ENCODE measurements at places on chromosomes 6 and 20.

DNA sequence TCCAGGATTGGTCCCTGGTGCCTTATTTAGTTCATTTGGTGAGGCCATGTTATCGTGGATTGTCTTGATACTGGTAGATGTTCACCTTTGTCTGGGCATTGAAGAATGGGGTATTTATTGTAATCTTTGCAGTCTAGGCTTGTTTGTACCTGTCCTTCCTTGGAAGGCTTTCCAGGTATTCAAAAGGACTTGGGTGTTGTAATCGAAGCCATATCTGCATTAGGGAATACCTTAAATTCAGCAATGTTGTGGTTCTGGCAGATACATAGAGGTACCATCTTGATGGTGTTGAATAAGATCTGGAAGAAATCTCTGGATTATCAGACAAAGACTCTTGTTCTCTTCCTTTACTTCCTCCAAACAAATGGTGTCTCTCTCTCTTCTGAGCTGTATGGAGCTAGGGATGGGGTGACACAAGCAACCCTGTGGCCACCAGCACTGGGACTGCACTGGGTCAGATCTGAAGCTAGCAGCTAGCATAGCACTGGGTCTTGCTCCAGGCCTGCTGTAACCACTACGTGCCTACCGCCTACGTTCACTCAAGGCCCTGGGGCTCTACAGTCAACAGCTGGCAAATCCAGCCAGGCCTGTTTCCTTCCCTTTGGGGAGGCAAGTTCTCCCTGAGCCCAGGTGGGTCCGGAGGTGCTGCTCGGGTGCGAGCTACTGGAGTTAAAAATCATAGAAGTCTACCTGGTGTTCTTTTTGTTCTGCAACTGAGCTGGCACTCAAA lies 261.1 kb upstream of the CITED2 start:
- DNase-seq, result no peak
- no peaks in the 10 kb centered on the region for H3K36me3 ChIP-seq
- H3K27me3 ChIP-seq, result no peaks in the 10 kb centered on the region
- H3K4me1 ChIP-seq, result no peaks in the 10 kb centered on the region
- no peak overlapping the region for H3K4me3 ChIP-seq

GRCh38 chr6:105744815-105745214 lies 341.3 kb upstream of the PRDM1 start:
- no peaks in the 10 kb centered on the region for H3K4me1 ChIP-seq
- H3K27ac ChIP-seq, result no peak overlapping the region
- no peaks in the 10 kb centered on the region for H3K36me3 ChIP-seq
- no peak for DNase-seq
- no peaks in the 10 kb centered on the region for H3K27me3 ChIP-seq
- no peak overlapping the region for H3K4me3 ChIP-seq

GRCh38 chr20:63969838-63970713 lies at the start of gene ZNF512B:
Gene ZNF512B (minus strand): TSS chr20:63969930. CDS start chr20:63967950, 1,980 bp downstream.
- H3K4me1 ChIP-seq, result peaks cover 48% of the 10 kb centered on the region
- peaks cover 13% of the 10 kb centered on the region for H3K36me3 ChIP-seq
- no peaks in the 10 kb centered on the region for H3K27me3 ChIP-seq
- peak within 1 kb of the TSS; percentile 84 for H3K27ac ChIP-seq

GRCh38 chr6:111024681-111025080 lies 42.8 kb downstream of the RPF2 start:
- H3K4me3 ChIP-seq, result no peak overlapping the region
- no peak for DNase-seq
- H3K27ac ChIP-seq, result no peak overlapping the region
- H3K27me3 ChIP-seq, result no peaks in the 10 kb centered on the region
- no peaks in the 10 kb centered on the region for H3K4me1 ChIP-seq
- peaks cover 5% of the 10 kb centered on the region for H3K36me3 ChIP-seq

DNA sequence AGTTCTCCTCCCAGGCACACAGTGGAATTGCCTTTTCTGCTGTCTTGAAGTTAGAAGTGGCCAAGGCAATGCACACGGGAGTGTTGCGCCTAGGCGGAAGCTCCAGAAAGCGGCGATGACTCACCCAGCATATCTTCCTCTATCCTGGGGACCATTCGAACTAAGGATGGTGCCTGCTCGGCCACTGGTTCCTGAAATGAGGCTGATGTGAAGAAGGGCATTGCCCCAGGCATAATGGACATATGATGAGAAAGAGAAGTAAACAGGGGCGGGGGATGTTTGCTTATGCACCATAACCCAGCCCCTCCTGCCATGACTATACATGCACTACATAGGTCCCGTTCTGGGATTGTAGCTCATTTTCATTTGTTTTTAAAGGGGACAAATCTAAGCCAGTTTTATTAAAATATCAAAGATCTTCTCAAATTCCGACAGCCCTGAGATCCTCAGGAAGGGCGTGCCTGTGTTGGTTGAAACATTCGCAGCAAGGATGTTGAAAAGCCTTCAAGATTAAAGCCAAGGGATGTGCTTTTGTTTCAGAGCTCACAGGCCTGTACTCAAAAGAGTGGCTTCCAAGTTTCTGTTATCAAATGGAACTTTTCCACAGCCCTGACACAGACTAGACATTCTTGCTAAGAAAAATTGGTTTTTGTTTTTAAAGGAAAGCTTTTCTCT lies 218.5 kb downstream of the LY86 start:
- no peak overlapping the region for H3K27ac ChIP-seq
- peaks cover 4% of the 10 kb centered on the region for H3K27me3 ChIP-seq
- DNase-seq, result no peak
- no peaks in the 10 kb centered on the region for H3K36me3 ChIP-seq
- H3K4me3 ChIP-seq, result no peak overlapping the region

GRCh38 chr6:12479881-12480280 lies 189.7 kb downstream of the EDN1 start:
- H3K4me3 ChIP-seq, result no peak overlapping the region
- peaks cover 9% of the 10 kb centered on the region for H3K4me1 ChIP-seq
- no peak for DNase-seq

GRCh38 chr6:40931931-40932330 lies 107.1 kb downstream of the UNC5CL start:
- no peak overlapping the region for H3K27ac ChIP-seq
- DNase-seq, result no peak
- no peak overlapping the region for H3K4me3 ChIP-seq
- no peaks in the 10 kb centered on the region for H3K36me3 ChIP-seq

DNA sequence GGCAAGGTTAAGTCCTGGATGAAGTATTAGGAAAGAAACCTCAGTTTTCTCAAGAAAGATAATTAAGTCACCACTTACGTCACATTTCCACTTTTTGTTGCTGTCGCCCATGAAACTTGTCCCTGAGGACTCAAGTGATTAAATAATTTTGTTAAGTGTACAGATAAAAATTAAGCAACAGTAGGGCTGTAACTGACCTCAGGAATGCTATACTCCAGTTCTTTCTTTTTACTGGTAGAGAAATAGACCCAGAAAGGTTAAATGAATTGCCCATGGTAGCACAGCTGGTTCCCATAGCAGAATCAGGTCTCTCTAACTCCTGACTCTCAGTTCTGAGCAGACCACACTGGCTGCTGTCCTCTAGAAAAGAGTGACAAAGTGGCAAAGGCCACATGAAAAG lies 54.5 kb downstream of the CLIC5 start:
- no peaks in the 10 kb centered on the region for H3K36me3 ChIP-seq
- H3K4me1 ChIP-seq, result no peaks in the 10 kb centered on the region
- no peak overlapping the region for H3K27ac ChIP-seq
- no peaks in the 10 kb centered on the region for H3K27me3 ChIP-seq

DNA sequence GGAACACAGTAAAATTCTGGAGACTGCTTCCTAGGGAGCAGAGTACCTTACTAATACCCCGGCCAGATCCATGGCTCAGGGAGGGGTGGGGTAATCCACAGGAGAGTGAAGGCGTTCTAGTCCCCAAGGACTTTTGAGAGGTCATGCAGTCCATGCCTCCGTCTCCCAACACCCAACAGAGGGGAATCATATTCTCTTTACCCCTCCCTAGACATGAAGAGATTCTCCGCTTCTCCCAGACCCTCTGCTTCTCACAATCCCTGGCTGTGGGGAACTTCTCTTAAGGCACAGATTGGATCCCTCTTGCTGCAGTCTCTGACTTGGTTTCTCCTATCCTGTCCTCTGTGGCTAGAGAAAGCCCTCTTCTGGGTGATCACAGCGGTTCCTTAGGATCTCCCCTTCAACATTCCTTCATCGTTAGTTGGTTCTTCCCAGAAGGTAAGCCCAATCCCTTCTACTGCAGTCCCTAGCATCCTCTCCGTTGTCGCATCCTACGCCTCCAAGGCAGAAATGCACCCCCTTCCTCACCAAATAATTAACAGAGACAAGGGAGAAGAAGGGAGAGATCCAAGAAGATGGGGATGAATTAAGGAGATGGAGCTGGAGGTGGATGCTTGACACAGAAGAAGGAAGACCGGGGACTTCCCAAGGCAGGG lies 562 bp downstream of the GGT7 start:
- no peaks in the 10 kb centered on the region for H3K36me3 ChIP-seq
- H3K27ac ChIP-seq, result no peak overlapping the region
- H3K4me1 ChIP-seq, result peaks cover 45% of the 10 kb centered on the region
- peak overlapping the region; percentile 69 for H3K4me3 ChIP-seq

DNA sequence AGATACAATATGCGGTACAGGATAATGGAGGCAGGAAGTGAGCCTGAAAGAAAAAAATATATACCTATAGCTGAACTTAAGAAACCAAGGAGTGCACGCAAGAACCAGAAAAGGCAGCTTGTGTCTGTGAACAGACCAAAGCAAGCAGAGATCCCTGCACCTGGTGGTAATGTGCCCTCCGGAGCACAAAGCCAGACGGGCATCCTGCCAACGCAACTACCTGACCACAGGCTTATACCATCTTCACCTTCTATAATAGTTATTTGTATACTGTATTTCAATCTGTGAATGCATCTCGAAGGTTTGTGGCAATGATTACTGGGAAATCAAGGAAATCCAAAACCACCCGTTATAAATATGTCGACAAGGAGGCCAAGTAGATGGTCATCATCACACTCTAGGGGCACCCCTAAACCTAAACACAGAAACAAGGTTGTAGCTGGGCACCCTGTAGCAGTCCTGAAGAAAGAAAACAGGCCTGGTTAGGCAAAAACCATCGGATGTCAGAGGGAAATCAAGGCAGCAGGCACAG lies 801 bp downstream of the FBXL4 start:
- DNase-seq, result no peak
- peak overlapping the region; percentile 90 for H3K4me3 ChIP-seq
- H3K27me3 ChIP-seq, result no peaks in the 10 kb centered on the region
- peaks cover 39% of the 10 kb centered on the region for H3K4me1 ChIP-seq

DNA sequence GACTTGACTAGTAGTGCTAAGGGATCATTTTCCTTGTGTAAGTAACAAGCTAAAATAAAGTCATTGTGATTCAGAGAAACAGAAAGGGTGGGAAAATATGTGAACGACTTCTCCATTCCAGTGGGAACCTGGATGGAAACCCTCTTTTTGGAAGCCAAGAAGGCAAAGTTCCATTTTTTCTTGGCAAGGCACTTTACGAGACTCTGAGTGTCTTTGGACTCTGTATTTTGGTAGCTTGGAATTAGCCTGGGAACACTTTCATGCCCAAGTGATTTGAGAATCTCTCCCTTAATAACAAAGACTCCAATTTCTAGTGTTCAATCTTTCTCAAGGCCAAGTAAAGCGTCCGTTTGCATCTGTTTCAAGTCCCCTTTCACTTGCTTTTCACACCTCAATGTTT lies 100.5 kb upstream of the SASH1 start:
- no peaks in the 10 kb centered on the region for H3K4me1 ChIP-seq
- H3K36me3 ChIP-seq, result no peaks in the 10 kb centered on the region
- no peak overlapping the region for H3K27ac ChIP-seq

DNA sequence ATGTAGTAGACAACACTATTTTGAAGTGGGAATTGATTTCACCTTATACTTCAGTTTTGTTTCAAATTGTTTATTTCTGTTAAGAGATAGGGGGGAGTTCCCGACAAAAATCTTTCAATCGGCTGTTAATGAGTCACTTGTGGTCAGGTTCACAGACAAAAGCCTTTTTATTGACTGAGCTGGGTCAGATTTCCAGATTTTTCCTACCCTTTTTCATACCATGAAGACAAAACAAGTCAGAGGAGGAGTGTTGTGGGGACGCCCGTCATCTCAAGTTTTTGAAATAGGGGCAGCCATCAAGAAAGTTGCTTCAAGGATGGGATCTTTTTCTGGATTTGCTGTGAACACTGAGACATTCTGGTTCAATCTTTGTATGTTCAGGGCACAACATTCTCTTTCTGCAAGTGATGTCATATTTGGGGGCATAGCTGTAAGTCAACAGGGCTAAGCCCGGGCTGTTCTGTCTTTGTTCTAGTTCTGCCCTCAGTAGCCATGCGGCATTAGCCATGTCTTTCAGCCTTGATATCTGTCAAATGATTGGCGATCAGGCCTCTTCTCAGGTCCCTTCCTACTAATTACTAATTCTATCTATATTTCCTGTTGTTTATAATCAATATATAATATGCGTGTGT lies 496.0 kb upstream of the MARCKS start:
- peak; percentile 82 for DNase-seq
- H3K27ac ChIP-seq, result peak overlapping the region; percentile 58
- H3K4me3 ChIP-seq, result no peak overlapping the region
- no peaks in the 10 kb centered on the region for H3K27me3 ChIP-seq
- H3K4me1 ChIP-seq, result peaks cover 76% of the 10 kb centered on the region

GRCh38 chr6:164045082-164045481 lies 630.6 kb downstream of the QKI start:
- H3K4me1 ChIP-seq, result no peaks in the 10 kb centered on the region
- no peak for DNase-seq
- no peak overlapping the region for H3K27ac ChIP-seq
- no peaks in the 10 kb centered on the region for H3K36me3 ChIP-seq
- H3K27me3 ChIP-seq, result no peaks in the 10 kb centered on the region
- no peak overlapping the region for H3K4me3 ChIP-seq

GRCh38 chr6:47865206-47865605 lies 83.4 kb downstream of the OPN5 start:
- no peak overlapping the region for H3K4me3 ChIP-seq
- no peak overlapping the region for H3K27ac ChIP-seq
- H3K36me3 ChIP-seq, result no peaks in the 10 kb centered on the region
- H3K27me3 ChIP-seq, result no peaks in the 10 kb centered on the region
- DNase-seq, result no peak

GRCh38 chr6:8073758-8074157 lies 9.6 kb upstream of the BLOC1S5 start:
- DNase-seq, result no peak
- no peak overlapping the region for H3K27ac ChIP-seq
- no peak overlapping the region for H3K4me3 ChIP-seq
- no peaks in the 10 kb centered on the region for H3K27me3 ChIP-seq

- no peaks in the 10 kb centered on the region for H3K27me3 ChIP-seq
- peaks cover 91% of the 10 kb centered on the region for H3K4me1 ChIP-seq
- no peak for DNase-seq
- peak overlapping the region; percentile 45 for H3K4me3 ChIP-seq
Measured at GRCh38 chr20:53867741-53868351, 202.5 kb downstream of the BCAS1 start.

GRCh38 chr6:6414931-6415330 lies 94.5 kb upstream of the F13A1 start:
- no peak for DNase-seq
- H3K4me1 ChIP-seq, result no peaks in the 10 kb centered on the region
- no peaks in the 10 kb centered on the region for H3K36me3 ChIP-seq
- no peak overlapping the region for H3K27ac ChIP-seq
- no peak overlapping the region for H3K4me3 ChIP-seq

- peak overlapping the region; percentile 36 for H3K27ac ChIP-seq
- peak overlapping the region; percentile 11 for H3K4me3 ChIP-seq
- no peaks in the 10 kb centered on the region for H3K36me3 ChIP-seq
- peak; percentile 45 for DNase-seq
Measured at GRCh38 chr20:35263532-35264341, 14.2 kb downstream of the MMP24OS start.

- no peak overlapping the region for H3K27ac ChIP-seq
- no peaks in the 10 kb centered on the region for H3K4me1 ChIP-seq
- no peak for DNase-seq
- H3K27me3 ChIP-seq, result no peaks in the 10 kb centered on the region
Measured at GRCh38 chr6:75128878-75129570, 76.8 kb downstream of the COL12A1 start.

- H3K36me3 ChIP-seq, result no peaks in the 10 kb centered on the region
- no peaks in the 10 kb centered on the region for H3K27me3 ChIP-seq
- H3K4me3 ChIP-seq, result no peak overlapping the region
- no peak for DNase-seq
Measured at GRCh38 chr6:102298051-102298450, 904.5 kb downstream of the GRIK2 start.
